ENCODE measurements at places on chromosomes 2 and 18.

GRCh38 chr18:9062418-9062751 lies 40.1 kb upstream of the NDUFV2 start:
- DNase-seq = no peak

DNA sequence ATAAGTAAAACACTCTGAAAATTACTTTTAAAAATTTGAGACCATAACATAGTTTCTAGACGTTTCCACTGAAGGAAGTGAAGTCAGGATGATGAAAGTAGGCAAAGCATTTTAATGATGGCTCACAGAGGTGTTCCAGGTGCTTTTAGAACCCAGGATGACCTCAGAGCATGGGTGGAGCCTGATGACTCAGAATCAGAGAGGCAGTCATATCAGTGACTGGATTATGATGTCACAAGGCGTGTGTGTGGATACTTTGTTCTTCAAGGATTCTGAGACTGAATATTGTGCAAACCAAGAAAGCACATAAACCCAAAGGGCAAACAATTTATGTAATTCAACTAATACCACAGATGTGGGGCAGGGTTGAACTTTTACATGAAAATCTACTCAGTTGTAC lies 208.0 kb upstream of the FBXO11 start:
- peak; percentile 35 for DNase-seq

- no peak for DNase-seq
Observed at GRCh38 chr2:53750041-53750768, 17.4 kb upstream of the CHAC2 start.

DNA sequence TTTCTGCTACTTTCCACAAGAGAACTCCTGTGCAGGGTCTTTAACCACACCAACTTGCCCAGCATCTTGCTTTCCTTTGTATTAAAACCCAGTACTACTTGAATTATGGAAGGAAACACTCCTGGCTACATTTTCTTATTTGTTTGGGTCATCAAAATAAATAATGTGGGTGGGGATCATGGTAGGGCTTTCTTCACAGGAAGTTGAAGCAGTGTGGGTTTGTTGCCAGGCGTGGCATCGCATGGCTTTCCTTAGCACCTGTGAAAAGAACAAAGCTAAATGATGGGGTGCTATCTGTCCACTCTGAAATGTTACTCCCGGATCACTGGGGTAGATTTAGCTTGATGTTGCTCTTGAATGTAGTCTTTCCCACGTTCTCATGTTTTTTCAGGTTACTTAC lies 18.7 kb downstream of the ARHGAP25 start:
- no peak for DNase-seq

DNA sequence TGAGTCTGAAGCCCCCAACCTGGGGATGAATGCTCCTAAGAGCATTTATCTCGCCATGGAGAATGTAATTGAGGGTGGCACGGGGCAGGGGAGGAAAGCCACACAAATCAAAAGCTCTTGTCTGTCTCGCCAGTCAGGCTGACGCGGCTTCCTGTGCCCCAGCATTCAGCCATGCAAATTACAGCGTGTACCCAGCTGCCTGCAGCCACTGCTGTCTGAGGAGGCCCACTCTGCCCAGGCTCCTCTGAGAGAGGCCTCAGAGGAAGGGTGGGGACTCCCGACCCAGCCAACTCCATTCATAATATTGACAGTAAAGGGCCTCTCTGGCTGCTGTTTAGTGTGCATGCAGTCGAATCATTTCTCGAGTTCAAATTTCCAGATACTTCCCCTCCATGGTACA lies 22.0 kb downstream of the SMAD7 start:
- peak; percentile 83 for DNase-seq
